ENCODE measurements at places on chromosomes 6 and 20. TPM values are rescaled to one million over a fixed set of nuclear protein-coding genes. Genes with fewer than 3 reads are reported as not detected.

The HCRTR2 gene
- not detected for total RNA-seq

The C6orf15 gene
- not detected for total RNA-seq

The OTOR gene
- total RNA-seq: not detected

The CAP2 gene
- not detected for total RNA-seq

The ULBP2 gene
- total RNA-seq: 2.7 TPM

The COX7A2 gene
- total RNA-seq: 393 TPM

The WFDC2 gene
- total RNA-seq: not detected

The FAM184A gene
- 5.4 TPM for total RNA-seq

The BPIFB4 gene
- not detected for total RNA-seq

The FITM2 gene
- total RNA-seq: 4.8 TPM

The GPR63 gene
- 2.1 TPM for total RNA-seq

The FERMT1 gene
- total RNA-seq: not detected

The HDGFL1 gene
- not detected for total RNA-seq

The SLC17A4 gene
- not detected for total RNA-seq

The UNC5CL gene
- total RNA-seq: 1.6 TPM

The BPIFB1 gene
- total RNA-seq: not detected

The TRIM10 gene
- total RNA-seq: not detected

The PHACTR1 gene
- 0.03 TPM for total RNA-seq

The EPPIN gene
- not detected for total RNA-seq

The CST1 gene
- not detected for total RNA-seq

The CCN2 gene
- not detected for total RNA-seq

The SERINC3 gene
- total RNA-seq: 83.0 TPM

The LY6G6F gene
- not detected for total RNA-seq

The LST1 gene
- total RNA-seq: 71.0 TPM

The MDN1 gene
- total RNA-seq: 55.6 TPM
